Renal pelvis (tissue), 12 donors: ENCODE measurements at places on chromosomes 16 and 17.

DNA sequence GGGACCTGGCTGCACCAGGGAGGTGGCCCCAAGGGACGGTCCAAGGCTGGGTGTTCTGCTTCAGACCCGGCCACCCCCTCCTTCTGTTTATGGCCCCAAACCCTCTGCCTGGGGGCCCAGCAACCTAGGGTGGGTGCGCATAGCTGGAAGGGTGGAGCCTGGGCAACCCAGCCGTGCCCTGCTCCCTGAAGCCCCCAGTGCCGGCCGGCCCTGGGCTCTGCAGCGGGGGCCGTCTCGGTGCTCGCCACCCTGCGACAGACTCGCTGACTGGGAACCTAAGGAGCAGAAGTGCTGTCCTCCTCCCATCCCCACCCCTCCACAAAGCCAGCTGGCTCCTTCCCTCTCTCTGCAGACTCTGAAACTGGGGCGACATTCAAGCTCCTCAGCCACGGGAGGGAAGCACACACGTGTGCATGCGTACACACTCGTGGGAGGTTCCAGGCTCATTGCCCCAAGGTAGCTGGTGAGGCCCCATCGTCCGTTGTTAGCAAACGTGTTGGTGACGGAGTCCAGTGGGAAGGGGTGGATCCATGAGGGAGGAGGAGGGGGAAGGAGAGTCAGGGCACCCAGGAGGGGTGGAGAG, 43.4 kb downstream of the ENGASE start:
- DNase-seq, result no peak

DNA sequence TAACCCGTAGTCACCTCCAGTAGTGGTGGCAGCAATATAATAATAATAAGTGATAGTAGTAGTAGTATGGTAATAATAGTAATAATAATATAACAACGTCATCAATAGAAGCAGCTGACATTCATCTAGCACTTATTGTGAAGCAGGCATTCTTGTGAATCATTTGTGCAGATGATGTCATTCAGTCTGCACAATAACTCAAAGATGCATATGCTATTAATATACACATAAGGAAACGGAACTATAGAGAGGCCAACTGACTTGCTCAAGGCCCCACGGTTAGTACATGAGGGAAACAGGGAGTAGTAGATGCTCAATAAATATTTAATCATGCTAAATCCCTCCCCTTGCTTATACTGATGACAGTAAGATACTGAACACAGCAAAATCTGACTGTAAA, 35.4 kb upstream of the GAN start:
- no peak for DNase-seq

DNA sequence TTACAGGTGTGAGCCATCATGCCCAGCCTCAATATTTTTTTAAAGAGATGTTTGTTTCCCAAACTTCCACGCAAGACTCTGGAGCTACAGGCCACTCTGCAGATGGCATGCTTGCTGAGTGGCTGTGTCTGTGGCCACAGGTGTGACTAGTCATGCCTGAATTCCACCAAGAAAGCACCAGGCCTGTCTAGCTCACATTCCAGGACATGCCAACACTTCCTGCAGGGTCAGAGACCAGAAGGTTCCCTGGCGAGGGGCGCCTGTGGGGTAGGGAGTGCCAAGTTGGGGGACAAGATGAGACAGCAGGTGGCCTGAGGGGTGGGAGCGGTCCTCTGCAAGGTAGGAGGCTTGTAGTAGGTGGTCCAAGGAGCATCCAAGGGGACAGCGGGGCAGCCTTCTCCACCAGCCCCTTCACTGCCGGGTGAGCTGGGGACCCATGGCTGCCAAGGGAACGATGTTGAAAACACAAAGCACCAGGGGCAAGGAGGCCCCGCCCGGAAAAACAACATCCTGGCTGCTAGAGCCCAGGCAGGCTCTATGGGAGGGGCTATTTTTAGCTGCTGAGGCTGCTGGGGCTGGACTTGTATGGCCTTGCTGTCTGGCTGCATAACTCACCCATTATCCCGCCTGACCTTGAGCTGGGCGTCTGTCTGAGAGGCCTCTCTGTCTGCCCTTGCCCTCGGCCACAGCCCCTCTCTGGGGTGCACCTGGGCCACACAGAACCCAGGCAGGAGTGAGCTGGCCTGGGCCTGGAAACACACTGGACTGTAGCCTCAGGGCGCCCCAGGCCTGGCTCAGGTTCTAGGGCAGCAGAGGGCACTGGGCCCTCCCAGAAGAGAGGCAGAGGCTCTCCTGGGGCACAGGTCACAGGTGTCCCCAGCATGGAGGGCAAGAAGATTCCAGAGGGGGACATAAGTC, 5.7 kb downstream of the TRIM47 start:
- no peak for DNase-seq

DNA sequence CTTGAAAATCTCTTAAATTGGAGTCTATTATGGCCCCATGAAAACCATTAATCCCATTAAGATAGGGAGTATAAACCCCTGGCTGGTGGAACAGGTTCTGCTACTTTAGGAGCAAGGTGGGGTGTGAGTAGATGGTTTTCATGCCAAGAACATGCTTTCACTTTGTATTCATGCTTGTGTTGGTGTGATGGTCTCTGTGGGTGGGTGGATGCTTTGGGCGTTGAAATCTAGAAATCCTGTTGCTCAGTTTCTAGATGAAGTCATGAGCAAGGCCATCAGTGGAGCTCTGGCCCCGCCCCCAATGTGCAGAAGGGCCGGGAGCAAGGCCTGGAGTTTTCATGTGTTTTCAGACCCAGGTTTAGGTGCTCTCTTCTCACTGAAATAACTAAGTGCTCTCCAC, 20.1 kb downstream of the PLD6 start:
- peak; percentile 29 for DNase-seq

- peak; percentile 51 for DNase-seq
These were observed 2.8 kb upstream of the PRKAR1A start for GRCh38 chr17:68509141-68510057.

DNA sequence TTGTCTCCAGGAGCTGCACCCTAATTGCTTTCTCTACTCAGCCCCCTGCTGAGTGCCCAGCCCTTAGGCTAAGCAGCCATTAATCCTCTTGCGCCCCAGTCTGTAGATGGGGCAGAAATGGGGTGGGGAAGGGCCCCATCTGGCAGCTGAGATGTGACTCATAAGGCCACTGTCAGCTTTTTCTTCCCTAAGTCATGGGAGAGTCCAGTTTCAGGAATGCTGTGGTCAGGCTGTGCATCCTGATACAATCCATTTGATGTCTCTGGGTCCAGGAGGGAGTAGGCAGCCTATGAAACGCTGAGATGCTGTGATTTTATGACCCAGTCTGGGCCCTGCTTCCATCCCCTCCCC, 12.3 kb downstream of the PLXDC1 start:
- no peak for DNase-seq

DNA sequence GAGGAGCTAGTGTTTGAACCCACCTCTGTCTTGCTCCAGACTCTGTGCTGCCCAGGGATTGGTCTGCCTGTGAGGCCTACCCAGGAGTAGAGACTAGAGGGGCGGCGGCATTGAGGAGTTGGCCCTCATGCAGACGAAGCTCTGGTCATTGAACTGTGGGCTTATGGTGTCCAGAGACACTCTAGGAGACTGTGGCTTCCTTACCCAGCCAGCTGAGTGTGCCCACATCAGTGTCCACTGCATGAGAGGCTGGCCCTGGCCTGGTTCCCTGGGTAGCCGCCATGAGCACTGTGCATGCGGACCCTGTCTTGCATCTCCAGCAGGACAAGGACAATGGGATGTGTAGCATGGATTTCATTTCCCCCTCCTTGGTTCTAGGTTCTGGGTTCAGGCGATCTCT, 14.0 kb downstream of the SGSM2 start:
- no peak for DNase-seq
